ENCODE measurements at places on chromosomes 11 and 22. TPM values are rescaled to one million over a fixed set of nuclear protein-coding genes. Genes with fewer than 3 reads are reported as not detected.

IGF2 gene
- total RNA-seq, result 0.11 TPM

MRPL49 gene
- total RNA-seq, result 43.4 TPM

ZP1 gene
- total RNA-seq, result not detected

OR51A7 gene
- total RNA-seq, result not detected

CATSPER1 gene
- total RNA-seq, result under 0.01 TPM

OPCML gene
- total RNA-seq, result 0.22 TPM

EML3 gene
- total RNA-seq, result 14.0 TPM

GUCY1A2 gene
- total RNA-seq, result 1.7 TPM

CNIH2 gene
- 0.25 TPM for total RNA-seq

RIN1 gene
- 32.5 TPM for total RNA-seq

CHST1 gene
- total RNA-seq, result 1.7 TPM

Measured in uterine smooth muscle cell (primary cell).